ENCODE measurements at places on chromosomes 12 and 14.
A peak's percentile ranks its signal among the peaks of the same experiment; 100 is the strongest.

GRCh38 chr12:94261119-94261518 lies 112.7 kb downstream of the PLXNC1 start:
- no peak for DNase-seq

DNA sequence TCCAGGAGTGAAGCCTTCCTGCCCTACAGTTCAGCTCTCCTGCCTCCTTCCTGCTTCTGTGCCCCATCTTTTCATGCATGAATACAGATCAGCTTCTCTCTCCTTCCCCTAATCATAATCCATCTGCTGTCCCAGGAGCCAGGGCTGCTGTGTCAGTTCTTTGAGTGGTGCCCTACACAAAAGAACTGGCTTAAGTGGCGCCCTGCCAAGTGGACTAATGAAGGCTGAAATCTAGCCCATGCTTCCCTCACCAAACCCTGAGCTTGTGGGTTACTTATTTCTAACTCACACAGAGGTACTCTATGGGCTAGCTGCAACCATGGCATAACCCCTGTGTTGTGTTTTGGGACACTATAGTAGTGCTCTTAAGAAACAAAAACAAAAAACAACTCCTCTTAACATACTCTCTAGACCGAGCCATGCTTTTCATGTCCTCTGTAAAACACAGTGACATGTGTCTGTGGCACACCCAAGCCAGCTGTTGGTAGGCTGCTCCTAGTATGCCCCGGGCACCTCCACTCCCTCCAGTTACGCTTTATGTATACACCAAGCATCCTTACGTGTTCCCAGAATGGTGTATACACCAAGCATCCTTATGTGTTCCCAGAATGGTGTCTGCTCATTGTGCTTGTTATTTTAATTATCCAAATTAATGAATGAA lies 19.3 kb upstream of the ETV6 start:
- no peak for DNase-seq

DNA sequence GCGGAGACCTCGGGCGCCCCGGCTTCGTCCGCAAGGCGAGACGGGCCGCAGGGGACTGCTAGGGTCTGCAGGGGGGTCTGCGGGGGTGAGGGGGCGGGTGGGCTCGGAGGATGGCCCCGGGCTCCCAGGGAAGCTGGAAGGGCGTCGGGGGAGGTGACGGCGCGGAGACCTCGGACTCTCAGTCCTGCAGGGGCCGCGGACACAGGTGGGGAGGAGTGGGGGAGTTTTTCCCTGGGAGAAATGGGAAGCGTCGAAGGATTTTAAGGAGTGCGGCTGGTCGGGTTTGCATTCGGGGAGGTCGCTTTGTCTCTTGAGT lies 25.9 kb downstream of the ZBTB42 start:
- no peak for DNase-seq

- DNase-seq: no peak
These were observed 2.9 kb downstream of the SLC15A4 start for GRCh38 chr12:128820723-128821432.

DNA sequence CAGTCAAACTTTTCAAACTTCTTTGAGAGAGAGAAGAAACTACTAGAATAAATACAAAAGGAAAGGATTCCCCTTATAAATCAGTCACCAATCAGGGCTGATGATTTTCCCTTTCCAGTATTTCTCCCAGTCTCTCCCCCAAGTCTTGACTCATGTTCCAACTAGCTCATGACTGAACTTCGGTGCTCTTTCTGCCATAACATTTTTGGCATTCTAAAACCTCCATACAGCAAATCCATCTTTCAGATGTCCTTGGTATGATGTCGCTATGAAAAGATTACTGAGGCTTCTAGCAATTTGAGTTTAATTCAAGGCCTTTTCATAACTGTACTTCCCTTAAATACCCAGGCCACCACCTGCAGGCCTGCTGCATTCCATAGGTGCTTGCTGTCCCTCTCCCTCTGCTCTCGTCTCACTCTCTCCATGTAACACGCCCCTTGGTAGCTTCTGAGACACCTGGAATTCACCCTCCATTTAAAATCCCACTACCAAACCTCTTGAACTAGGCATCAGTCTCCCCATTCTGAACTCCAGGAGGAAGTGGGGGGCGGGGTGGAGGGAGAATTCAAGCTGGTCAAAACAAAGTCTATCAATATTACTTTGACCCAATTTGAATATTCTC lies 2.4 kb downstream of the PRKD1 start:
- no peak for DNase-seq

- no peak for DNase-seq
These were observed 87.5 kb downstream of the POLR3B start for GRCh38 chr12:106445053-106445452.

DNA sequence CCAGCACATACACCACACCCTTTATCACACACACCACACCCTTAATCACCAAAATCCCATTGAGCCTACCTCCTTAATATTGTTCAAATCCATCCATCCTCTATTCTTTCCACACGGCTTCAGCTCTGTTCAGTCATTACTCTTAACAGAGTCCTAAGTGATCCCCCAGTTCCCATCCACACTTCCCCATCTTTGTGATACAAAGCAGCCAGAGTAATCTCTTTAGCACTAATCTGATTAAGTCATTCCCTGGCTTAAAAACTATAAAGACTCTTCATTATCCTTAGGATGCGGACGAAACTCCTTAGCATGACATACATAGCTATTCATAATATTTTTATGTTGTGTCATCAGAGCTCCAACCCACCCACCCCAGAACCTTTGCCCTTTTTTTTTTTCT lies 14.7 kb upstream of the MFAP5 start:
- DNase-seq: no peak

GRCh38 chr12:68538726-68539614 lies 71.7 kb upstream of the RAP1B start:
- DNase-seq: peak; percentile 48

- DNase-seq: no peak
These were observed 5.9 kb downstream of the KLHL33 start for GRCh38 chr14:20429801-20430669.

GRCh38 chr12:64716371-64716770 lies 42.8 kb downstream of the GNS start:
- DNase-seq: no peak

DNA sequence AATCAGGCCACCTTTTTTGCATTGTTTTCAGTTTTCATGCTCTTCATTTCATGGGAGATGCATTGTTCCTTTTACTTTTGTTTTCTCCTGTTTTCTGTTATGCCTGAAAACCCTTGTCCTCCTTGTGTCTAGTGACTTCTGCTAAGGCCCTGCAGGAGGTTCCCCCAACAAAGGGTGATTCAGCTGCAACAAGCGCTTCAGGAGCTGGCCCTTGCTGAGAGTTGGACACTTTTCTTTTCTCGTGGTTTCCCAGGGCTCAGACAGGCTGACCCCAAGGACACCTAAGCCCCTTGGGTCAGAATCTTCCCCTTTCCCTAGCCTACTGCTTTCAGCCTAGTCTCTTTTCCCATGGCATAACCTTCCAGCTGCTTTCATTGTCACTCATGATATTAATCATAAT lies 98.9 kb downstream of the PLXNC1 start:
- DNase-seq: no peak

- DNase-seq: no peak
These were observed 42.7 kb upstream of the CRACR2A start for GRCh38 chr12:3795492-3796133.

DNA sequence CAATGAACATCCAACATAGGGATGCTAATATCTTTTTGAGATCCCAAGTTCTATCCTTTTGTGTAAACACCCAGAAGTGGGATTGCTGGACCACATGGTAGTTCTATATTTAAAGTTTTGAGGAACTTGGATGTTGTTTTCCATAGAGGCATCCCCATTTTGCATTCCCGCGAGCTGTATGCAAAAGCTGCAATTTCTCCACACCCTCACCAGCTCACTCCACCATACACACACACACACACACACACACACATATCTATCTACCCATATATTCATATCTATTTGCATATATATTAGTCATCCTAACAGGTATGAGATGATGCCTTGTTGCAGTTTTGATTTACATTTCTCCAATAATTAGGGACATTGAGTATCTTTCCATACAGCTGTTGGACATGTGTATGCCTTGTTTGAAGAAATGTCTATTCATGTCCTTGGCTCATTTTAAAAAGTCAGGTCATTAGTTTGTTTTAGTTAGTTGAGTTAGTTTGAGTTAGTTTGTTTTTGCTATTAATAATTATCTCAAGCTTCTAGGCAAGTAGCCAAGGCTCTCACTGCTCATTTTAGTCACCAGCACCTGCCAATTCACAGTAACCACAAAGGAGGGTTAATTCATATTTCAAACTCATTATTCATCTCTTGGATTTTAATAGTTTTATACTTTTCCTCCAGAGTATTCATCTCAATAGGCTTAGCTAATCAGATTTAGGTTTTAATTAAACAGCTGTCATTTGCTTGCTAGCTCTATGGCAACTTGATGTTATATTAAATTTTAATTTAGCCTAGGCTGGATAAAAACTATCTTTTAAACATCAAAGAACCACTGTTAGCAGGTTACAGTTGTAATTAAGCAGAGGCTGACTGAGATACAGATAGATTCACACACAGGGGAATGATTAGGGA lies 1435.9 kb upstream of the TMEM132C start:
- no peak for DNase-seq

- no peak for DNase-seq
These were observed 84.2 kb upstream of the TMEM263 start for GRCh38 chr12:106871477-106871876.

Data from stimulated activated CD4-positive, alpha-beta T cell treated with anti-CD3 and anti-CD28 coated beads, Interleukin-2, amount 100 ng/mL, for 24 hours (primary cell).